ENCODE measurements at places on chromosomes 11 and 22.
A peak's percentile ranks its signal among the peaks of the same experiment; 100 is the strongest.

- no peak for DNase-seq
Observed at GRCh38 chr22:48496987-48497650, 1330.6 kb downstream of the BRD1 start.

DNA sequence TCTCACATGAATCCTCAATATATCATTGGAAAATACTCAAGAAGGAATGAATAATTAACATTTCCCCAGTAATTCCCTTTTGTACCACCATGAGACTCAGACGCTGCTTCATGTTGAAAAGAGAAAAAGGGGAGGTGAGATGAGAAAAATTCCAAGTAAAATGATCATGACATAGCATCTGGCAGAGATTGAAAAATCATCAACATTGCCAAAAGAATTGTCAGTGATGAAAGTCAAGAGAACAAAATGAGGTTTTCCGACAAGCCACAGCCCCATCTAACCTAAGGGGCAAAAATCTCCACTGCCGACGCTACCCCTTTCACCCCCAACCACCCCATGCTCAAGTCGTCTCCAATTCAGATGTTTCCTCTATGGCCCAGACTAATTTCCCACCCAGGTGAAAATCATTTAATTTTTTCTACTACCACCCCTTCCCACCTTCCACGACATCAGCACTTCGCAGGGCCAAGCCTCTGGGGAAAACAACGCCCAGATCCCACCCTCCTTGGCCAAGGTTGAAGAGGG lies 1.2 kb downstream of the RAB6A start:
- no peak for DNase-seq

DNA sequence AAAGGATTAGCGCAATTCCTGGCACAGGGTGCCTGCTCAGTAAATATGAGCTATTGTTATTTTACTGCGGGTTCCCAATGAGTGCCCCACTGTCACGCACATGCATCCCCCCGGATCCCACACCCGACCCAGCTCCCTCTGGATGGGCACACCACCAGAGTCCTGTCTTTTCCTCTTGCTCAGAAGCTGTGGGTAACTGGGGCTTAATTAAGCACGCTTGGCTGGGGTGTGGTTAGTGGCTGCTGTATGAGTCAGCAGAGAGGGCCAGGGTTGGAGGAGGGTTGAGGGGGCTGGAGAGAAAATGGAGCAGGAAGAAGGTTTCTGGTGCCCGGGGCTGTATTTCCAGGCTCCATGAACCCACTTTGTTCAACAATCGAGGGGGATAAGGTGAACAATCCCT lies 30.3 kb upstream of the NECTIN1 start:
- no peak for DNase-seq

DNA sequence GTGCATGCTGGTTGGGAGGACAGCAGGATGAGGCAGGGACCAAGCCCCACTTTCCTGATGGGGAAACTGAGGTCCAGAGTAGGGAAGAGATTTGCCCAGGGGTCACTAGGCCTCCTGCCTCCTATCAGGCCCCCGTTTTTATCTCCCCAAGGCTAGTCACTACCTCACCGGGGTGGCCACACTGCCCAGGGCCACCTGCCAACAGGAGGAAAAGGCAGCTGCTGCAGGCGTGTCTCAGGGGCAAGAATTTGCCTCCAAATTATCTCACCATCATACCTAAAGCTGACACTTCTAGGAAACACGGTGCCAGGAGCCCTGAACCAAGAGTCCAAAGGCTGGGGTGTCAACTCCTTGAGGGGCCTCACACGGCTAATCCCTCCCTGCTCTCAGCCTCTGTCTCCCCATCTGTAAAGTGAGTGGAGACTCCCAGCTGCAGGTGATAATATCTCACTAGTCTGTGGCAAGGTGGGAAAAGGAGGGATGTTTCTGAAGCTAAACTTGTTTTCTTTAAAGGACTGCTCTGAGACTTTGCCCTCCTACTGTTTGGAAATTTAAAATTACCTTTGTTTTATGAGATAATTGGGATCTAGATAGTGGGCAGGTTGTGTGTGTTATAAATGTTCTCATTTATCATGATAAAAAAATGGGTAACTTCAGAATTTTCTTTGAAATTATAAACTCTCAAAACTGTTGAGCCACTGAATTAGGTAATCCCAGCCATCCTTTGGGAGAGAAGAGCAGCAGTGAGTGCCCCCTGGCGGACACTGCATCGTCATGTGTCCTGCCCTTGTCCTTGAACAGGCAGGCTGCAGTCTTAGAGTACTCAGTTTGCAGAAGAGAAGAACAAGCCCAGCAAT lies 60.0 kb downstream of the MYO7A start:
- DNase-seq, result peak; percentile 38

DNA sequence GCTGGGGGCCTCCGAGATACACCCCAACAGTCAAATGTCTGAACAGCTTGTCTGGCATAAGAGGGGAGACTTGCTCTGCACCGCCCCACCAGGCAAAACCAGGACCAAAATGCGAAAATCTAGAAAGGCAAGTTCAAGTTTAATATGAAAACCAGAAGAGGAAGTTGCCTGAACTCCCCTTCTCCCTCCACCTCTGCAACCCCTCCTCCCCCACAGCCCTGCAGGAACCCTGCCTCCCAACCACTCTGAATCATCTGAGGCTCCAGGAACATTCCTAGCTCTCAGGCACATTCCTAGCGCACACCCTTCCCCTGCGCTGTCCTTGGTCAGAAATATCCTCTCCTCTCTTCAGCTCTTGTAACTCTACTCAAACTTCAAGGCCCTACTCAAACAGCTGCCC lies 36.7 kb downstream of the ISX start:
- DNase-seq, result no peak

GRCh38 chr11:16791191-16791961 lies 52.9 kb downstream of the C11orf58 start:
- DNase-seq, result no peak

DNA sequence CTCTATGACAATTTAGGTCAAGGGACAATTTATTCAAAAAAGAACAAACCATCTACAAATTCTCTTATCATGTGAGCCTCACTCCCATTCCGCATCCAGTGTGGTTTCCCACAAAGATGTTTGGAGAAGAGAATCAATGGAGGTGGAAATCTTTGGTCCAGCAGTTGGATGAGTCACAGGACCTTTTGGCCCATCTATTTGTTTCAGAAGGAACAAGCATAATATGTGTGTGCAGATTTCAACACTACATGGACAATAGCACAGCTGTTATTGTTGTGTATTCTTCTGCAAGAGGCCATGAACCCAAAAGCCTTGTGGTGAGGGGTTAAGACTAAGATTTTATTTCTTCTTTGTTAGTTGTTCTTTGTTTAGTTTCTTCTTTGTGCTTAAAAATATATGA lies 61.6 kb downstream of the OR10A6 start:
- no peak for DNase-seq

DNA sequence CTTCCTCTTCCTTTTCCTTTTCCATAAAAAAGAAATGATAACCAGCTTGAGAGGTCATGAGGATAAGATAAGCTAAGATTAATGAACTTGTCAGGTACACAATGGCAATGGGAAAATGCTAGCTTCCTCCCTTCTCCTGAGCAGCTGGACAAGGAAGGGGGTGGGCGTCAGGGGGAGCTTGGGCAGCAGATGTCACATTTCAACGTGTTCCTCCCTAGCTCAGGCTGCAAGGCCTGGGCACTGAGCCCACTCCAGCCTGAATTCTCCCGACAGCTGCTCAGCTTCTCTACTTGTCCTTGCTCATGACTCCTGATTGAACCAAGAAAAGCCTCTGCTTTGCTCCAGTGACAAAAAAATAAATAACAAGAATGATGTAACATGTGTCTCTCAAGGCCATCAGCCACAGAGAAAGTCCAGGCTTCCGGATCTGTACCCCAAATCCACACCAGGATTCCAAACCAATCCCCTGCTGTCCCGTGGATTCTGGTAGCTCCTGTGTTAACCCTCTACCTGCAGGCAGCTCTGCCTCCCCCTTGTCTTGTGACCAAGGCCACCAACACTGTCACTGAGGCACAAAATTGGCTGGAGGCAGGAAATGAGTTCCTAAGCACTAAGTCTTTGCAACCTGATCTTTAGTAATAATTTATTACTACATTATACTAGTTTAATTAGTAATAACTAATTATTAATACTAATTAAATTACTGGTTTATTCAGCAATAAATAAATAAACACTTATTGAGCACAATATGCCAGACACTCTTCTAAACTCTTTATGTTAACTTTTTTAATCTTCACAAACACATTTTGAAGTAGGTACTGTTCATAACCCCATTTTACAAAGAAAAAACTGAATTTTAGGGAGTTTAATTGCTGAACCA lies 146.5 kb downstream of the CCDC34 start:
- no peak for DNase-seq

GRCh38 chr11:83249445-83249844 lies 36.7 kb downstream of the CCDC90B start:
- DNase-seq, result no peak

DNA sequence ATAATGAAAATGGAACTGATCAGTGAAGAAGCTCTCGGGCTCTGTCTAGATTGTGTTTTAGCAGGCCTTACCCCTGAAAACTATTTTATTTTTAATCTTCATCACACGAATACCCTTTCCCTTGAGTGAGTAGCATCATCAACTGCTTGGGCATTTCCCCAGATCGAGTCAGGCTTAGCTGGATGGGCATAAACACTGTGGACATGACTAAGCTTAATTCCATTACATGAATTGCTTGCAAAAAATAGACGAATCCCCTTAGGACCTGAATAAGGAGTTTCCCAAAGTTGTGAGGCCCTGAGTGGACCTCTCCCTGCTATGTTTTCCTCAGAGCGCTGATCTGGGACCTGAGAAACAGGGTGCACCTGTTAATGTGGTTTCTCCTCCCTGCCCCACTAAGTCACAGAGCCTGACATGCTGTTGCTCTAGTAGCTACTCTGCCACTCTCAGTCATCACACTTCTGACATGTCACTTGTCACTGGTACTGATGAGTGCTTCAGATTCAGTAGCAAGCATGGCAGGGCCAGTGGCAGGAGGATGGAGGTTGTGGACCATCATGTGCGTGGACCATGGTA lies 53.5 kb downstream of the ENDOD1 start:
- DNase-seq, result no peak

GRCh38 chr11:46338636-46338987 lies 8.7 kb upstream of the DGKZ start:
- no peak for DNase-seq

- DNase-seq, result no peak
Observed at GRCh38 chr22:22010358-22010757, 27.8 kb upstream of the TOP3B start.

- no peak for DNase-seq
Observed at GRCh38 chr11:62555464-62556107, 9.0 kb upstream of the AHNAK start.

DNA sequence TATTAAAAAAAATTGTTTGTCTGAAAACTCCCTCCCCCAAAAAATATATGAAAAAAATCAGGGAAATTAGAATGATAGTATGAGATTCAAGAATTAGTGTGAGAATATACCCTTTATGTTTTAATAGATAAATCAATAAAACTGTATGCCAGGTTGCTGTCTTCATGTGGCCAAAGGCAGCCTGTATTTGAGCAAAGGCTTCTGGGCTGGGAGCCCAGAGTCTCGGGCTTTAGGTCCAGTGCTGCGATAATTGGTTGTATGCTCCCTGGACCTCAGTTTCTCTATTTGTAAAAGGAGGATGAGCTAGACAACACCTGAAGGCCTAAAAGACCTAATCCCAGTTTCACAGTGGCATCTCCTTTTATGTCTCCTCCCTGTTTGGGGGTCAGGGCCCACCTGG lies 29.8 kb downstream of the THOC5 start:
- DNase-seq, result no peak

DNA sequence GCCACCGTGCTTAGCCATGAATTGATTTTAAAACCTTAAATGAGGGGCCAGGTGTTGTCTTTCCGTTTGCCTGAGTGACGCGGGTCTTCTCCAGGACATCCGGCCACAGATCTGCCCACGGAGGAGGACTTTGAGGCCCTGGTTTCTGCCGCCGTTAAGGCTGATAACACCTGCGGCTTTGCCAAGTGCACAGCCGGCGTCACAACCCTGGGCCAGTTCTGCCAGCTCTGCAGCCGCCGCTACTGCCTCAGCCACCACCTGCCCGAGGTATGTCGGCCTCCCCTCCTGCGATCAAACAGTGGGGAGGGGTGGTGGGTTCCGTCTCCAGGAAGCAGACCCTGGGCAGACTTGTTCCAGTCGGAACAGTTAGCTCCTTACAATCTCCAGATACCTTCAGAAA lies 34.4 kb downstream of the IGHMBP2 start:
- no peak for DNase-seq

DNA sequence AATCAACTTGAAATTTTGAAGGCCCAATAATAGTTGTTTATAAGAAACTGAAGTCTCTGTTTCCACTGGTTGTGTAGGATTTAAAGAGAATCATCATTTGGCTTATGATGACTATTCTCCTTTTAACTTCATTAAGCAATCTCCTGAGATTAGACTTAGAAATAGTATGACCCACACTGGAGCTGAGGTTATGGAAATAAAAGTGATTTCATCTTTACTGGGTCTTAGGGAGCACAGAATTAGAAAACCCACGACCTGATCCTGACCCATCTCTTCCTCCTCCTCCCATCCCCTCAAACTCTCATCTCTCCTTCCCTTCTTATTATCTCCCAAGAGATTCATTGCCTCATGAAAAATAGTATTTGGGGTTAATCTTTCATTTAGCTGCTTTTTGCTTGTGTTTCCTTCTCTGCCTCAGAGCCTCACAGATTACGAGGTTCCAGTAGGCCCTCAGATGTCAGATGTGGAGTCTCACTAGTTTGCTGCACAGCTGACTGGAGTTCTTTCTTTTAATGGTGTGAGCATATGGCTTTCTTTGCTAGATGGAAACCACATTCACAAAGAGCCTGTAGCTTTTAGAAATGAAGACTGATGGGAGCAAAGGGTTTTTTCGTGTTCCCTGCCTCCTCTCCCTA lies 85.0 kb downstream of the ALX4 start:
- DNase-seq, result no peak

- no peak for DNase-seq
Observed at GRCh38 chr22:31103899-31104694, 3.3 kb downstream of the SELENOM start.

DNA sequence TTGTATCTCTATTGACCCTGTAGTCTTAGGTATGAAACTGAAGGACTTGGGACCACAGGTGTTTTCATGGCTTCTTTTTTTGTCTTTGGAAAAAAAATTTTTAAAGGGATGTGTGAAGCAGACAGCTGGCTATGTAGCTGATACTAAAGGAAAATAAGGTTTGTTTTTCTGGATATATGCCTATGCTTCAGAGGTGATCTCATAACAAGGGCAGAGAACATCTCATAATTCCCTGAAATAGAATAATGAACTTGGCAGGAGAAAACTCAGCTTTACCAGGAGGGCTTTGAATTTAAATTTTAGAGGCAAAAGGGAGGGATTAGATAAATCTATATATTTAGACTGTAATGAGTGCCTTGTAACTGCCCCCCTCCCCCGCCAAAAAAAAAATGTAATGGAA lies 714.9 kb downstream of the OPCML start:
- no peak for DNase-seq

GRCh38 chr22:49664891-49665290 lies 162.8 kb downstream of the BRD1 start:
- no peak for DNase-seq

DNA sequence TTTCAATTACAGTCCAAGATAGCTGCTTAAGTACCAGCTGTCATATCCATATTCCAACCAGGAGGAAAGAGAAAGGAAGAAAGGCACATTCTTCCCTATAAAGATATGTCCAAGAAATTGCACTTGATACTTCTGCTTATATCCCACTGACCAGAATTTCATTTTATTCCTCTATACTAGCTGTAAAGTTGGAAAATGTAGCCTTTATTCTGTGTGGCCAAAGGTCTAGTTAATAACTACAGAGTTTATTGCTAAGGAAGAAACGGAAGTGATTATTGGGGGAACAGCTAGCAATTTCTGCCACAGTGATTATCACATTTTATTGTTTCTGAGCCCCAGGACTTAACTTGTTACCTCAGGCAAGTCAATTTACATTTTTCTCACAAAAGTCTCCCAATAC lies 213.8 kb downstream of the TTC28 start:
- no peak for DNase-seq

Data from stimulated activated CD4-positive, alpha-beta T cell treated with anti-CD3 and anti-CD28 coated beads, Interleukin-1b, Interleukin-23, amount 100 ng/mL, for 1 hour (primary cell).